ENCODE measurements at places on chromosomes 1 and 21.
A peak's percentile ranks its signal among the peaks of the same experiment; 100 is the strongest.

DNA sequence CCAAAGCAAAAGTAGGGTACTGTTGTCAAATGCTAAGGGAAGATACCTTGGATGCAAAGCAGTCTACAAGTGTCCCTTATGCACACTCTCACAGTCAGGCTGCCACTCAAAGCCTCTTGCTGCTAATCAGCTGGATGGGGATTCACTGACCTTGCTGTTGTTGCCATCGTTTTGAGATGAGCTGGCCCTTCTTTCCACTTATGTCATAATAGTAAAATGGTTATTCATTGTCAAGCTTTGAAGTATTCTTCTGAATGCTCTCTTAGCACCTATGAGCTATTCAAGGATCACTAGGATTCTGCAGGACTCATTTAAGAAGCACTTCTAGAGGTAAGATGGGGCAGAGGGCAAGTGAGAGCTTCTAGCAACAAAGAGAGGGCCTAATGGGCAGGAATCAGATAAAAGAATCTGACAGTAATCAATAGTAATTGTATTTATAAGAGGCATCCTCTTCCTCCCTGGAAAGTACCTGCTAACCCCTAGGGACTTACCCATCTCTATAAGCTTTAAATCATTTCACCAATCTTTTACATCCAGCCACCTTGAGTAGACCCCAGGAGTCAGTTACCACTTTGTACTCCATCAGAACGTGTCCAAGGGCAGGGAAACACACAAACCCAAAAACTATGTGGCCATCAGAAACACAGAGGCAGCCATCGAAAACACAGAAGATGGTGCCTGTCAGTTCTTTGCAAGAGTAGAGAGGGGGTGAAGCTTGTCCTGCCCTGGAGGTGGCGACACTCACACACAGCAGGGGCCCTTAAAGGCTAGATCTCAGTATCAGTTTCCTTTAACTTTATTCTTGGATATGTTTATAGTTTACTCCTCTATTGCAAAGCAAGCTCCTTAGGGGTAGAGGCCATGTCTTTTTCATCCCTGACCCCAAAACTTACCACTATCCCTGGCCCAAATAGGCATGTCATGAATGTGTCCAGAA, 103.7 kb upstream of the NFIA start:
- no peak for DNase-seq

DNA sequence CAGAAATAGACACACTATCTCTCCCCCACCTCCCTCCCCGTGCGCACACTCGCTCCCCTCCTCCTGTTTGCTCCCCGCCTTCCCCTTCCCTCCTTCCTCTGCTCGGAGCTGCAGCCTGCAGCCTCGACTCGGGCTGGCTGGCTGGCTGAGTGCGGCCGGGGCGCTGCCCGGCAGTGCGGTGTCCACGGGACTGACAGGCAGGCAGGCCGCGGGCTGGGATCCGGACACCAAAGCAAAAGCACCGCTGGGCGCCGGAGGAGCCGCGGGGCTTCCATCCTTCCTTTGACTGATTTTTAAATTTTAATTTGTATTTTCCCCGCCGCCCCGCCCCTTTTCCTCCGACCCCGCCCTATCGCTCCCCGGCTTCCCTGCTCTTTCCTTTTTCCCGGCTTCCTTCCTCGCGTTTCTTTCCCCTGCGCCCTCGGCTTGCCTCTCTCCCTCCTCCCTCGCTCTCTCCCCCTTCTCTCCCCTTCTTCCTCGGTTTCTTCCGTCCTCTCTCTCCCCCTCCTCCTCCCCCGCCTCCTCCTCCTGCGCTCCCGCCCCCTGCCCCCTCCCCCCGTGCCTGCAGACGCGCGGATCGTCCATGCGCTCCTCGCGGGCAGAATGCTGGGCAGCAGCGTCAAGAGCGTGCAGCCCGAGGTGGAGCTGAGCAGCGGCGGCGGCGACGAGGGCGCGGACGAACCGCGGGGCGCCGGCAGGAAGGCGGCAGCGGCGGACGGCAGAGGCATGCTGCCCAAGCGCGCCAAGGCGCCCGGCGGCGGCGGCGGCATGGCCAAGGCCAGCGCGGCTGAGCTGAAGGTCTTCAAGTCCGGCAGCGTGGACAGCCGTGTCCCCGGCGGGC, 109.4 kb downstream of the NAV1 start:
- no peak for DNase-seq

GRCh38 chr1:248825909-248826760, at the start of gene SH3BP5L:
TSS of gene SH3BP5L (minus strand) at chr1:248825915. CDS start at chr1:248824935, 980 bp downstream.
- DNase-seq: peak; percentile 83

- DNase-seq: no peak
Measured at GRCh38 chr1:13828454-13829151, 128.6 kb downstream of the PRDM2 start.

GRCh38 chr1:173276922-173277800, 70.0 kb upstream of the TNFSF4 start:
- DNase-seq: no peak

GRCh38 chr1:112826217-112826944, 111.2 kb upstream of the PPM1J start:
- no peak for DNase-seq

- no peak for DNase-seq
Measured at GRCh38 chr1:179921472-179921871, 33.1 kb upstream of the CEP350 start.

DNA sequence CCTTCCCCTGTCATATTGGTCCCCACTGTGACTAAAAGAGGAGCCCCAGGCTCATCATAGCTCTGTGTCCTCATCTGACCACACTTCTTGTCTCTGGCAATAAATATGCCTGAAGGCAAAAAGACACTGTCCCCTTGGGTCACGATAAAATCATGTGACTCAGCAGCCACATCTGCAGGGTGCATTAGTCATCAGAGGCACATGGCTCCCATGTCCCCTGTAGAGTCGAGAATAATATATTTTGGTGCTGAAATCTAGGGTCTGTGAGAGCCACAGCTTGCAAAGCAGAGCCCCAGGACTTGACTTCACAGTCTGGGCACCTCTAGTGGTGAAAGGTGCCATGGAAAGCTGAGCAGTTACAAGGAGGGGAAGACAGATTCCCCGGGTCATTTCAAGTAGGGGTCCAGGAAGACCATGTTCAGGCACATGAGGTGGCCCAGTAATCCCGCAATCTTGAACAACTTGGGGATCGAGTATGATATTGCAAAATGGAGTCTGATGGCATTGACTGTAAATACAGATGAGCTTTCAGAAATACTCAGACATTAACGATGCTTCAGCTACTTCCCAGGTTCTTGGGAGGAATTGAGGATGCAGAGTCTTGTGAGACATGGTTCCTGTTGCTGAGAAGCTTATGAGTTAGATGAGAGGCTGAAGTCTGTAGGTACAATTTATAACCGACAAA, 68.6 kb downstream of the SLC35F3 start:
- DNase-seq: no peak

DNA sequence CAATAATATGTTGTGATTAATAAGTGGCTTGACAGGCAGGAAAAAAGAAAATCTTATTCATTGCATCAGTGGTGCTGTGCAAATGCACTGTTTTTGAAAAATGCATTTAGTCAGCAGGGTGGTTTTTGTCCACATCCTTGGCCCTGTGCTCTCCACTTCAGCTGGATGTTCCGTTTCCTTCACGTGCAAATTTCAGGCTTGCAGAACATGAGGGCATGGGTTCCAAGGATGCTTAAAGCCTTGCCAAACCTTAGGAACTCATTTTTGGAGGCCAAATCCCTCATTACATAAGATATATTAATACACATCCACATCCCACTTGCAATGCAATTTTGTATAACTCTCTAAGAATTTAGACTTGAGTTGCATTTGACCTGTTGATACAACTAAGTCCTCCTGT, 410.1 kb downstream of the PRDM2 start:
- DNase-seq: no peak

DNA sequence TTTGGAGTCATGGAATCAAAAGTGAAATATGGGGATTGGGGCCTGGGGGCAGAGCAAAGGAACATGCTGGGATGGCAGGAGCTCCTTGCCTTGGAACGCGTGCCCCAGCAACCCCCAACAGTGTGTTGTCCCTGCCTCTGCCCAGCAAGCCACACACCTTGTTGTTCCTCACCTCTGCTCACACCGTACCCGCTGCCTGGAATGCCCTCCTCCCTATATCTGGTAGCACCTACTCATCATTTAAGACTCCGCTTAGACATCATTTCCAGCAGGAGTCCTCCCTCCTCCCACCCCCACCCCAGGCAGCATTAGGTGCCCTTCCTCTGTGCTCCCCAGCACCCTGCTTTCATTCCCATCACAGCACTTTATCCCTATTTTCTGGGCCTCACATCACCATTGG, 7.8 kb downstream of the NECTIN4 start:
- DNase-seq: no peak

DNA sequence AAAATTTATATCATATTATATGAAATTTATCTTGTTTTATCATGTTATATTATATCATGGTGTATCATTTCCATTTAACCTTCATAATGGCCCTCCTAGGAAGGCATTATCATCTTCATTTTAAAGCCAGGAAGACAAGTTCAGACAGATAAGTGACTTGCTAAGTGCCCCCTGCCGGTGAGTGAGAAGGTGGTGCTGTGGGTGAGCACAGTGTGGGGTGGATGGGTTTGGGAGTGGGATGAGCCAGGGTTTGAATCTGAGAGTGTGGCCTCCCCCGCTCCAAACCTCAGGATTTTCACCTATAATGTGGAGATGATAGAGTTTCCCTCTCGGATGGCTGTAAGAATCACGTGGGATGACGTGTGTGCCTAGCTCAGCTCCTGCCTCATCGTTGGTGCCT, 108.7 kb upstream of the IGSF21 start:
- no peak for DNase-seq

- no peak for DNase-seq
Measured at GRCh38 chr1:118042501-118042900, 113.0 kb downstream of the WDR3 start.

DNA sequence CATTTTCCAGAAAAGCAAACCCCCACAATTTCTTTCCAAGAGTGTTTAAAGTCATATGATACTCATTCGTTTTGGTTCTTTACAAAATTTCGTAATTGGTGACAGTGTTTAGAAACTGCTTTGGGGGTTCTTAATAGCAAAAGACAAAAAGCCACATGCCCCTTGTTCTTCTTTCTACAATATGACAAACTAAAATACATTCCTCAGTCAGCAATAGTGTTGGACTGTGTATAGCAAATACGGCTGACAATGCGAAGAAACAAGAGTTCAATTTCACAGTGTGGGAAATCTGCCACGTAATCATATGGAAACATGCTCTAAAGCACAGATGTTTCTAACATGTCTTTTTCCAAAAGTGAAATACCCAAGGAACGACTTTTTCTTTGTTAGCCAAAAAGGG, 7.6 kb upstream of the IFNAR1 start:
- DNase-seq: no peak

- DNase-seq: no peak
Measured at GRCh38 chr1:107964336-107965109, 457 bp downstream of the VAV3 start.

Data from T-helper 9 cell (primary cell).